Foreskin melanocyte (primary cell): ENCODE measurements at places on chromosomes 1 and 21.

GRCh38 chr1:26706315-26706714 is 10.5 kb downstream of the ARID1A start:
- no peak for DNase-seq

GRCh38 chr1:85629532-85629920 is 49.0 kb downstream of the CCN1 start:
- no peak for DNase-seq

- no peak for DNase-seq
Measured at GRCh38 chr1:95287825-95288224, 53.8 kb downstream of the RWDD3 start.

- no peak for DNase-seq
Measured at GRCh38 chr21:29499734-29500343, 201.1 kb downstream of the BACH1 start.

DNA sequence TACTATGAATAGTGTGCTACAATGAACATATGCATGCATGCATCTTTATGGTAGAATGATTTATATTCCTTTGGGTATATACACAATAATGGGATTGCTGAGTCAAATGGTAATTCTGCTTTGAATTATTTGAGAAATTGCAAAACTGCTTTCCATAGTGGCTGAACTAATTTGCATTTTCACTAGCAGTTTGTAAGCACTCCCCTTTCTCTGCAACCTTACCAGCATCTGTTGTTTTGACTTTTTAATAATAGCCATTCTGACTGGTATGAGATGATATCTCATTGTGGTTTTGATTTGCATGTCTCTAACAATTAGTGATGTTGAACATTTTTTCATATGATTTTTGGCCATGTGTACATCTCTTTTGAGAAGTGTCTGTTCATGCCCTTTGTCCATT is 24.0 kb upstream of the DIRAS3 start:
- no peak for DNase-seq

DNA sequence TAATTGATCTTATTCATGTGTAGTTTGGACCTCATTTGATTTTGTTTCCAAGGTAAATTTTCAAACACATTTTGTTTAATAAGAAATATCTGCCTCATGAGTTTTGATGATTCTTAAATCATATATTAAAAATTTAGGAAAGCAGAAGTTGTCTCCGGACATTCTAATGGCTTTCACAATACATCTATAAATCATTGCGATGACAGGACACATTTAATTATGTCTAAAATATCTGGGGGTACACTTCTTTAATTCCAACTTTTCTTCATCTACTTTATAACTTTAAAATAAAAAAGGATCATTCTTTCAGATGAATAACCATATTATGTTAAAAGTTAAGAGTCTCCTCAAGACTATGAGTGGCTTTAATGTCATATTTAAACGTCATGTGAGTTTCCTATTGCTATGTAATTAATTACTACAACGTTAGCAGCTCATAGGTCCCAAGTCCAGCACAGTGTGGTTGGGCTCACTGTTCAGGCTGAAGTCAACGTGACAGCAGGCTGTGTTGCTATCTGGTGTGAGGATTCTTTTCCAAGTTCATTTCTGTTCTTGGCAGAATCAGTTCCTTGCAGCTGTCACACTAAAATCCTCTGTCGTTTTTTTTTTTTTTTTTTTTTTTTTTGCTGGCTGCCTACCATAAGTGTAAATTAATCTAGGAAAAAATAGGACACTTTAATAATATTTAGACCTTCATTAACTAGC is 893.5 kb downstream of the LTN1 start:
- peak; percentile 24 for DNase-seq

- no peak for DNase-seq
Measured at GRCh38 chr1:99820546-99820945, 29.6 kb upstream of the AGL start.
